ENCODE measurements at places on chromosomes 7 and 10. TPM values are rescaled to one million over a fixed set of nuclear protein-coding genes. Genes with fewer than 3 reads are reported as not detected.

Gene FAM25A
- total RNA-seq = not detected

Gene KRIT1
- 45.8 TPM for total RNA-seq

Gene XRCC2
- 13.5 TPM for total RNA-seq

Gene GUSB
- total RNA-seq = 66.2 TPM

Gene OR2A1
- 0.17 TPM for total RNA-seq

Gene ADCYAP1R1
- not detected for total RNA-seq

DNA sequence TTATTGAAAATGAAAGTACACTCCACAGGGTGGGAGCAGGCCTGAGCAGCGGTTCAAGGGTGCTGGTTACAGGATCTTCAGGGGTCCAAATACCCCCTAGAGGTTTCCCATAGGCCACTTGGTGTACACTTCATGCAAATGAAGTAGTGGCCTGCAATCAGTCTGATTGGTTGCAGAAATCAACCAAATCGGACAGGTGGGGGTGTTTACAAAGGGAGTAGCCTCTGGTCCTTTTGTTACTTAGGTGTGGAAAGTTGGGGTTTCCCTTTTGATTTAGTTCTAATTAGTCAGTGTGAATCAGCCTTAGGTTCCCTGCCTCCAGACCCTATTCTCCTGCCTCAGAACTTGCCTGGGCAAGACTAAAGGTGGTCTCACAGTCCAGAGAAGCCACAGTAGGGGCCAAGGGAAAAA is 49.6 kb downstream of the SYPL1 start:
- no peak overlapping the region for H3K27ac ChIP-seq
- no peaks in the 10 kb centered on the region for H3K36me3 ChIP-seq
- peaks cover 40% of the 10 kb centered on the region for H3K4me1 ChIP-seq
- no peak for DNase-seq
- no peaks in the 10 kb centered on the region for H3K27me3 ChIP-seq

DNA sequence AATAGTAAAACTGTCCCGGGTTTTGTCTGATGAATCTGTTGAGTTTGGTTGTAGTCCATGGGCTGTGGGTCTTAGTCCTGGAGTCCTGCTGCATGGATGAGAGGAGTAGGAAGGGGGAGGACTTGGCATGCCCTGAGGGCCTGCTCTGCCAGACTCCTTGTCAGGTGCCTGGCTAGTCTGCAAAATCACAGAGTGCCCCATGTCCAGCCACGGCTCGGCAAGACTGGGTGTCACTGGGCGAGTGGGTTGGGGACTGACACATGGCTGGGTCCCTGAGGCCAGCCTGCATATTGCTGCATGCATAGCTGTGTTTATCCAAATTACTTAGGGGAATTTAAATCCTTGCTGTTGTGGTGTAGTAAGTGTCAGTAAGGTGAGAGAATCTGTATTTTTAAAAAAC is 9.7 kb downstream of the MINDY4 start:
- DNase-seq = no peak
- no peak overlapping the region for H3K27ac ChIP-seq
- no peaks in the 10 kb centered on the region for H3K27me3 ChIP-seq
- no peaks in the 10 kb centered on the region for H3K4me1 ChIP-seq
- H3K36me3 ChIP-seq = no peaks in the 10 kb centered on the region
- H3K4me3 ChIP-seq = no peak overlapping the region

GRCh38 chr7:38057829-38058228 is 120.2 kb upstream of the STARD3NL start:
- no peak overlapping the region for H3K27ac ChIP-seq
- H3K4me3 ChIP-seq = no peak overlapping the region
- peaks cover 9% of the 10 kb centered on the region for H3K27me3 ChIP-seq
- DNase-seq = no peak
- H3K36me3 ChIP-seq = no peaks in the 10 kb centered on the region

DNA sequence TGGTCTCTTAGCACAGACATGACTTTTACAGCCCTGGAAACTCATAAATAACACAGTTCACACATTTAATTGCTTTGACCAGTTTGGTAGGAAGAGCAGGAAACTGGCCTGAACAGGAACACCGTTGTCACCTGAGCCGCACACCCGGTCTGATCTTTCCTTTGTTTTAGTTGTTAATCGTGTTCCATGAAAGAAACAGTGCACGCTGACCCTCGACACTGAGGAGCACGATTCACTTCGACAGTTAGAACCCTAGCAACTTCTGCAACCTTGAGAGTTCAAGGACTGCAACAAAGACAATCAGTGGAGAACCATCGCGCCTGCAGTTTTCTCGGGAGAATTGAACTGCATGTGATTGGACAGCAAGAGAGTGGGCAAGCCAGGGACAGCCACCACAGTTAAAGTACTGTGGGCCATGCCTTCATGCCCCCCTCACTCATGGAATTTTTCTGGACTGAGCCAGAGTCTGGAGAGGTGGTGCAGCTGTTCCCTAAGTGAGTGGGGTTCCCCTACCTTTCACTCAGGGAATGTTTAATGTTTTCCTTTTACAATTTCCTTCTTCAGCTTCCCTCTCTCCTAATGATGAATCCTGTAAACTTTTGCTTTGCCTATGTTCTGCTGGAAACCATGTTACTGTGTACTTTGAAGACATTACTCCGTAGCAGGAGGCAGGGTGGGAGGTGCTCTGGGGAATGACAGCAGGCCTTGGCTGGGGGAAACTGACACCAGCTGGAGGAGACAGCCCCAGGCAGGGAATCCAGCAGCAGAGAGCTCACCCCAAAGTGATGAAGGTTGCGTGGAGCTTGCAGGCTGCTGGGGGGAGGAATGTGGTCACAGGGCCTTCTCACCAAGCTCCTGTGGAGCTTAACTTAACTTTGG is 198.7 kb downstream of the ZNF438 start:
- H3K27me3 ChIP-seq = no peaks in the 10 kb centered on the region
- no peak for DNase-seq
- H3K4me1 ChIP-seq = no peaks in the 10 kb centered on the region
- no peaks in the 10 kb centered on the region for H3K36me3 ChIP-seq

DNA sequence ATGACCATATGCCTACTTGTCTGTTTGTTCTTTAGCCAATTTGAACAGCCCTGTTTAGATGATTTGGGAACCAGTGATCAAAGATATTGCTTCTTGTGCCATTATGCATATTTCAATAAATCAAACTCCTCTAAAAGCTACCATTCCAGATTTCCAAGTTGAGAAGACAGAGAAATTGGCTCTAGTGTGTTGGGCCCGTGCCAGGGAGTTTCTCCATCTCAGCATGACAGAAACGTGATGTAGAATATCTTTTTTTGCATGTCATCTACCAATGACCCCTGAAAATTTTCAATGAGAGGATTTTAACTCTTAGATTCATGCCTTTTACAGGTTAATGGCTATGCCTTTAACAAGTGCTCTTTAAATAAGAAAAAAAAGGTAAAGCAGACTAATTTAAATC is 50.7 kb upstream of the CABCOCO1 start:
- no peaks in the 10 kb centered on the region for H3K36me3 ChIP-seq
- H3K4me1 ChIP-seq = no peaks in the 10 kb centered on the region
- H3K27me3 ChIP-seq = peaks cover 9% of the 10 kb centered on the region

- no peaks in the 10 kb centered on the region for H3K27me3 ChIP-seq
- H3K27ac ChIP-seq = no peak overlapping the region
- DNase-seq = no peak
- H3K4me1 ChIP-seq = peaks cover 63% of the 10 kb centered on the region
- H3K4me3 ChIP-seq = no peak overlapping the region
- H3K36me3 ChIP-seq = peaks cover 12% of the 10 kb centered on the region
These were observed 3.1 kb upstream of the CALHM2 start for GRCh38 chr10:103455235-103455634.

DNA sequence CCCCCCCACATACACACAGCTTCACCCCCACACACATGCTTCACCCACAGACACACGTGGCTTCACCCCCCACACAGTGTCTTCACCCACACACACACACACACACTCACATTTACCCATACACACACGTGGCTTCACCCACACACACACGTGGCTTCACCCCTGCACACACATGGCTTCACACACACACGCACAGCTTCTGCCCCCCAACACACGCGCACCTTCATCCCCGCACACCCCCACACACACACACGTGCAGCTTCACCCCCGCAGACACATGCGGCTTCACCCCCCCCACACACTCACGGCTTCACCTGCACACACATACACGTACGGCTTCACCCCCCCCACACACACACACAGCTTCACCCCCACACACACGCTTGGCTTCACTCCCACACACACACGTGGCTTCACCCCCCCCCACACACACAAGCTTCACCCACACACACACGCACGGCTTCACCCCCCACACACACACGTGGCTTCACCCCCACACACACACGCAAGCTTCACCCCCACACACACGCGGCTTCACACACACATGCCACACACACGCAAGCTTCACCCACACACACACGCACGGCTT is 82.4 kb downstream of the NKX6-2 start:
- no peak overlapping the region for H3K4me3 ChIP-seq
- H3K27ac ChIP-seq = no peak overlapping the region
- no peak for DNase-seq
- peaks cover 18% of the 10 kb centered on the region for H3K36me3 ChIP-seq
- no peaks in the 10 kb centered on the region for H3K27me3 ChIP-seq
- no peaks in the 10 kb centered on the region for H3K4me1 ChIP-seq

- H3K4me1 ChIP-seq = peaks cover 3% of the 10 kb centered on the region
- no peak overlapping the region for H3K27ac ChIP-seq
- peaks cover 31% of the 10 kb centered on the region for H3K27me3 ChIP-seq
These were observed 806 bp upstream of the VIPR2 start for GRCh38 chr7:159145490-159145855.

DNA sequence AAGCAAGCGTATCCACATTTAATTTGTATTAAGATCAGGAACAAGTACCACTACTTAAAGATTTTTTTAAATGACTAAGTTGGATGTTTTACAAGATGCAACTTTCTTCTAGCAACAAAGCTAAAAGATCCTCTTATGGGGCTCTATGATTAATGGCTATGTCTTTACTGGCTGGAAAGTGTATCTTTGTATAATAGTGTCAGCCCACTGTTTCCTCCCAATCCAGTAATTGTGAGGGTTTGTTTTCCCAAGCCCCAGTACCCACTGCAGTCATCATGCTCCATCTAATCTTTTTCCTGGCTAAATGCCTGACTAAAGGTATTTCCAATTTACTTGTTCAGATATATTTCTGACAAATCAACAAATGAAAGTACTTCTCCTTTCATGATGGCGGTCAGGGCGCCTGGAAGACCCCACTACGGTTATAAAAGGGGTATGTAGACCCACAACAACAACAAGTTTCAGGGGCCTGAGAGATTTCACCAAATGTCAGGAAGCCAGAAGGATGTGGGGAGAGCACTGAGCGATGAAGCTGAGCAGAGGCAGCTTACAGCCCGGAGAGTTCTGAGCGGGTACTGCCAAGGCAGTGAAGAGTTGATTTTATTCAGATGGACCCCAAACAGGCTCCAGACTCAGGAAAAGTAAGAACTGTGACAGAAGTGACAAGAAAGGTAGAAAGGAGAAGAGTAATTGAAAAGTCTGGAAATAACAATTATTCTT is 222.6 kb upstream of the KLF14 start:
- H3K4me1 ChIP-seq = peaks cover 67% of the 10 kb centered on the region
- peaks cover 71% of the 10 kb centered on the region for H3K36me3 ChIP-seq
- H3K4me3 ChIP-seq = peak overlapping the region; percentile 92
- H3K27ac ChIP-seq = peak overlapping the region; percentile 92
- H3K27me3 ChIP-seq = no peaks in the 10 kb centered on the region
- no peak for DNase-seq

DNA sequence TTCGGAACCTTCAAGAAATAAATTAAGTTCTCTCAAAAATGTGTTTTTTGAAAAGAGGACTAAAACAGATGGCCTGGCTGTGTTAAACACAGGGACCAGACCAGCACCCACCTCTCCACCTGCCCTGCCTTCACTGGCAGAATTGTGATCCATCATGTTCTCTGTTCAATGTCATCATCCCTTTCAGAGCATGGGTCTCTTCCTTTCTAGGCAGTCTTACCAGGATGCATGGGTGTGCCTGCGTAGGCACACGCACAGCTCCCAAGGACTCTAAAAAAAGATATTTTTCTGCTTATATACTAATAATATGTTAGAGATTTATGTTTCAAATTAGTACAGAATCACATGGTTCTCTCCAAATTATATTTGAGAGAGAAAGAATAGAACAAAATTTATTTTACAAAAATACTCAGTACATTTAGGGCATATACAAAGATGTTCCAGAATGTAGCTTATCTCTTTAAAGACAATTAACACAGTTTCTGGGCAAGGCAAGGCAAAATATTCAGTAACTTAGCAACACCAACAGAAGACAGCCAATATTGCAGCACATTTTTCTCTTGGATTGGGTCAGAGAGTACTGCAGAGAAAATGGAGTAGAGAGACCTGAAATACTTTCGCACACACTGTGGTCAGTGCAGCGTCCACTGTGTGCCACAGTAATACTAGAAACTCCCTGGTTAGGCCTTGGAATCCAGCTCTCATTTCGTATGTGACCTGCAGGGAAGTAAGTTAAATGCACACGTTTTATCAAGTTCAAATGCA is 52.8 kb downstream of the EGFR start:
- peaks cover 13% of the 10 kb centered on the region for H3K4me1 ChIP-seq
- H3K27ac ChIP-seq = no peak overlapping the region
- H3K36me3 ChIP-seq = no peaks in the 10 kb centered on the region
- peaks cover 21% of the 10 kb centered on the region for H3K27me3 ChIP-seq
- H3K4me3 ChIP-seq = no peak overlapping the region

DNA sequence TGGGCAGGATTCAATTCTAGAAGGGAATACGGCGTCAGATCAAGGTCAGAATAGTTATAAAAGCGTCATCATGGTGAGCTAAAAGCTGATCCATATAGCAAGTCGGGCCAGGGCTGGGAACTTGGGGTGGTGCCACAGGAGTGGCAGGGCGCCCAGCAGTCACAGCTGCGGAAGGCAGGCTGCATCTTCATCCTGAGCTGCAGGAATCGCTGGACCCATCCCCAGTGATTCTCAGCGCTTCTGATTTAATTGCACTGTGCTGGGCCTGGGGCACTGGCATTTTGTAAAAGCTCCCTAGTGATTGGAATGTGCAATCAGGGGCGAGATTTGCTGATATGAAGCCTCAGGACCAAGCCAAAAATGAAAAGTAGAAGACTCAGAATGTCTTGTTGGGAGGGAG is 135.3 kb downstream of the CTTNBP2 start:
- H3K27me3 ChIP-seq = no peaks in the 10 kb centered on the region
- H3K27ac ChIP-seq = no peak overlapping the region
- no peaks in the 10 kb centered on the region for H3K36me3 ChIP-seq
- H3K4me1 ChIP-seq = no peaks in the 10 kb centered on the region
- H3K4me3 ChIP-seq = no peak overlapping the region

- H3K27me3 ChIP-seq = peaks cover 50% of the 10 kb centered on the region
- H3K4me3 ChIP-seq = no peak overlapping the region
- no peak for DNase-seq
- H3K36me3 ChIP-seq = no peaks in the 10 kb centered on the region
- no peak overlapping the region for H3K27ac ChIP-seq
These were observed 2.9 kb downstream of the MACROH2A2 start for GRCh38 chr10:70055550-70055949.

- no peak for DNase-seq
- no peaks in the 10 kb centered on the region for H3K4me1 ChIP-seq
- H3K27me3 ChIP-seq = no peaks in the 10 kb centered on the region
These were observed 956.7 kb downstream of the CCSER2 start for GRCh38 chr10:85284778-85285770.

GRCh38 chr10:101066146-101066895 is 4.5 kb downstream of the KAZALD1 start:
- H3K4me3 ChIP-seq = peak overlapping the region; percentile 20
- no peaks in the 10 kb centered on the region for H3K36me3 ChIP-seq
- H3K27ac ChIP-seq = no peak overlapping the region
- H3K4me1 ChIP-seq = peaks cover 42% of the 10 kb centered on the region
- peak; percentile 36 for DNase-seq
- peaks cover 49% of the 10 kb centered on the region for H3K27me3 ChIP-seq

GRCh38 chr7:81811956-81812865 is 42.4 kb upstream of the HGF start:
- no peaks in the 10 kb centered on the region for H3K27me3 ChIP-seq
- no peak overlapping the region for H3K4me3 ChIP-seq
- no peak for DNase-seq
- no peak overlapping the region for H3K27ac ChIP-seq
- no peaks in the 10 kb centered on the region for H3K4me1 ChIP-seq

All from activated CD4-positive, alpha-beta T cell treated with anti-CD3 and anti-CD28 coated beads, Interleukin-2, amount 10 ng/mL, durations not matched to agents 7 days and 5 days (primary cell).